ENCODE measurements at places on chromosomes 11 and 22.

GRCh38 chr22:30038219-30038618 is 42.0 kb upstream of the HORMAD2 start:
- DNase-seq: no peak

GRCh38 chr11:6834021-6834420 is 11.5 kb upstream of the OR10A5 start:
- DNase-seq: no peak

DNA sequence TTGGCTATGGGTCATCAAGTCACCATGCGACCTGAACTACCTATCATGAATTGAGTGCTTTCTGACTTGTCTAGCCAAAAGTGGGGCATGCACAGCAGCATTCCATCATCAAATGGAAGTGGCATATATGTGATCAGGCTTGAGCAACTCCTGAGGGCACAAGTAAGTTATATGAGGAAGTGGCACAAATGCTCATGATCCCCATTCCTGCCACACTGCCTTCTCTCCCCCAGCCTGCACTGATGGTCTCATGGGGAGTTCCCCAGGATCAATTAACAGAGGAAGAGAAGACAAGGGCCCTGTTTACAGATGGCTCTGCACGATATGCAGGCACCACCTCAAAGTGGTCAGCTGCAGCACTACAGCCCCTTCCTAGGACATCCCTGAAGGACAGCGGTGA is 21.8 kb downstream of the MS4A4E start:
- DNase-seq: no peak

DNA sequence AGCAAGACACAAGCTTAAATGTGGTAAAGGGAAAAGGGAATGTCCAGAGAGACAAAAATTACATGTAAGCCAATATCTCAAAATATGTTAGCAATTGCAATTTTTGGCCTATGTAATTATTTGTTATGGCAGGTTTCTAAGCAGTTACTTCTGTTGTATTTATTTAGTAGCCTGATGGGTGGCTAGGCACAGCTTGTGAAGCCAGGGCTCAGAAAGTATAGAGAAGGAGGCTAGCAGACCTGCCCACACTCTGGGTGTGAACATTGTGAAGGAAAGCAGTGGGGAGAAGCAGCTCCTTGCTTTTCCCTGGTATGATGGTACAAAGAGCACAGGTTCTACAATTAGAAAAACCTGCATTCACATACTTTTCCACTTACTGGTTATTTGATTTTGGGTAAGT is 196.5 kb upstream of the PGR start:
- no peak for DNase-seq

DNA sequence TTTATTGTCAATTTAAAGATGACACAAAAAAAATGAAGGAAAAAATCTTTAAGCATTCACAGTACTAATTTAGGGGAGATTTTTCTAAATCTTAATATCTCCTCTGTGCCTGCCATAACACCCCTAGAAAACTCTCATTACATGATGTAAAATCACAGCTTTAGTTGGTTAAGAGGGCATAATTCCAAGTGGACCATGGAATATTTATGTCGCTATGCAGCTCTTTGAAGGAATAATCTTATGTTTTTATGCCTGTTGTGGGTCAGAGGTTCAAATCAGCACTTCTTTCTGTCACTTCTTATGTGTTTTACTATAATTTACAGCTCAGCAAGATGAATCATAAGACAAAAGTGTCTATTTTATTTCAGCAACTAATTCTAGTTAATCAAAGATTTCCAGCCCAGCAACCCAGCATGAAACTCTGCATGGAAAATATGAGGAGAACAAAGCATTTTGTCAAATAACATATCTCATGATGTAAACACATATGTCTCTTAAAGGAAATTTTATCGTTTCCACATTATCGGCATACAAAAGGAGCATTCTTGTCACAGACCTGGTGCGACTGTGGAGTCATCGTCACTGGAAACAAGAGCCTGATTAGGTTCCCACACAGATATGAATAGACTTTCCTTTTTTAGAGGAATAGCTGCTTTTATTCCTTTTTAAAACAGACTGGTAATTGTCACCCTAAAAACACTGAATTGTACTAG is 274.8 kb downstream of the SOX6 start:
- no peak for DNase-seq

DNA sequence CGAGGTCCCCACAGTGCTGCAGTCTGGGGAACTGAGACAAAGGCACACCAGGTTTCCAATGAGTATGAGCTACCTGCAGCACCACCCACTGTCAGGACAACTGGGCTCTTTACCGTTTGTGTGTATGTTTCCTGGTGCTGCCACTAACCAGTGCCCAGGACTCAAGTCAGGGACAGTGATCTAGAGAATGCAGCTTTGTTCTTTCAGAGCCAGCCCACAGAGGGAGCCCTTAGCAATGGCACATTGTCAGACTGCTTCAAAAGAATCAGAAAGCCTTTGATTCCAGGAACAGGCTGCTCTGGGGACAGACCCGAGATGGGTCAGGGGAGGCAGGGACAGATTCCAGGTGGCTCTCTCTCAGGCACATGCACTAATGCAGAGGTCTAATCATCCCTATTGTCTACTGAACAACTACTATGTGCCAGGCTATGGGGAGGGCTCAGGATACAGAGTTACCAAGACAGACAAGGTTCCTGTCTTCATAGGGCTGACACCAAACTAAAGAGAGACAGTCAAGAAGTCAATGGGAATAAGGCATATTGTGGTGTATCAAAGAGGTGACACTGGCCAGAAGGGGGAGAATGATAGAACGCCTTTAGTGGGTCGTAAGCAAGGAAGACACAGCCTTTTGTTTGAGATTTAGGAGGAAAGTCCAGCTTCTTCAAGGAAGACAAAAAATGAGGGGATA is 103.7 kb downstream of the VPREB1 start:
- no peak for DNase-seq

GRCh38 chr11:19027829-19028595 is 32.5 kb downstream of the MRGPRX2 start:
- DNase-seq: no peak

GRCh38 chr11:72716788-72717435 is 35.3 kb downstream of the ARAP1 start:
- DNase-seq: no peak

DNA sequence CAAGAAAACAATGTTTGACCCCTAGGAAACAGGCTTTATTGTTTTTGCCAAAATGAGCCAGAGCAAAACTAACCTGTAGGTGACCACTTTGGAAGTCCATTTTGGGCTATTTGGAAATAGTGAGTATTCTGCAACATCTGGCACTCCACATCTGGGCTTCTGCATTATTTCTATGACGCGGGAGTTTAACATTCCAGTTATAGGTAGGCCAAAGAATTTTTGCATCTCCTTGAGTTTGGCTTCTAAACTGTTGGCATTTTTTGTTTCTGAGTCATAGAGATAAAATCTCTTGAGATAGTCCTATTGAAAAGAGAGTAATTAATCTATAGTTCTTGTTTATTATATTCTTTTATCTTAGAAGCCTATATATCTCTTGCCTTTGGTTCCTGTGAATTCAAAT is 2.9 kb downstream of the MMP7 start:
- DNase-seq: no peak

GRCh38 chr11:79160791-79161403 is 279.9 kb downstream of the TENM4 start:
- no peak for DNase-seq

DNA sequence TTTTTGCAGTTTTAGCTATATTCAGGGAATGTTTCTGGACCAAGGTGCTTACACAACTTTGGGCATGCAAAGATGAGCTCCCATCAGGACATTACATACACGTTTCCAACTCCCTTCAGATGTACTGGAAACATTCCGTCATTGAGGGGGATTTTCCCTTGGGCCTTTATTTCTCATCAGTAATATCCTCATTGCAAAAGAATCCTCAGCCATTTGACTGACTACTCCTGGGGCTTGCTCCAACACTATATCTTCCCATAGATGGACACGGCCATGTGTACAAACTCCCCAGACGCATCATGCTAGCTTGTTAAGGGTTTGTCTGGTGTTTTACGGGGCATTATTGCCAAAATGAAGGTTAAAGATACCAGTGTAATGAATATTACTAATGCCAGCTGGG is 59.3 kb upstream of the NUP160 start:
- no peak for DNase-seq

- no peak for DNase-seq
These were observed 351.1 kb downstream of the CADM1 start for GRCh38 chr11:115153135-115153534.

DNA sequence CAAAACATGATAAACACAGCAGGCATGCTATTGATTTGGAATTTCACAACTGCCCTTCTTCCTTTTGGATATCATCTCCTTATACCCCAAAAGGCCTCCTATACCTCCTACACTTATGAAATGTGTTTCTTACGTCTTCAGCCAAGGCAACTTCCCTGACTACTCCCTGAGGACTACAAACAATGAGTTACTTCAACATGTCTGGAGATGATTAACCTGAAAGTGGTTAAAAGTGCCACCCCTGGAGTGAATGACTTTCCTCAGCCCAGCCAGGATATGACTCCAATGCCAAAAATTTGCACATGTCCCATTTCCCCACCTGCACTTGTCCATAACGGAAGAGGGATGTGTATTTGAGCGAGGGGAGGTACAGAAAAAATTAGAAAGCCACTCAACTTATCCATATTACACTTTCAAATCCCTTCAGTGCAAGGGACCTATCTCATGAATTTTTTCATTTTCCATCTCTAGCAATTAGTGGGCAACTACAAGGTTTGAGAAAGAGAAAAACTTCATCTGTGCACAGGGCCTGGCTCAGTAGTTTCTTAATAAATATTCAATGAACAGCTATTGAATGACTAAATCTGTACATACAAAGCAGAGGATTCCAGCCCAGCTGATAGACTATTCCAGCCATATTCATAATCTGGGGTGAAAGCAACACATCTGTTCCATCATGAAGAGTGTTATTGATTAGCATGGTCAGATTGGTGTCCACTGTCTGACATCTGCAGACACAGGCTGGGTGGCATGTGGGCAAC is 36.8 kb downstream of the KIRREL3 start:
- DNase-seq: no peak

- no peak for DNase-seq
These were observed 594 bp upstream of the POU2AF1 start for GRCh38 chr11:111379602-111380136.

- no peak for DNase-seq
These were observed 83.2 kb downstream of the CACNA1I start for GRCh38 chr22:39653787-39654077.

DNA sequence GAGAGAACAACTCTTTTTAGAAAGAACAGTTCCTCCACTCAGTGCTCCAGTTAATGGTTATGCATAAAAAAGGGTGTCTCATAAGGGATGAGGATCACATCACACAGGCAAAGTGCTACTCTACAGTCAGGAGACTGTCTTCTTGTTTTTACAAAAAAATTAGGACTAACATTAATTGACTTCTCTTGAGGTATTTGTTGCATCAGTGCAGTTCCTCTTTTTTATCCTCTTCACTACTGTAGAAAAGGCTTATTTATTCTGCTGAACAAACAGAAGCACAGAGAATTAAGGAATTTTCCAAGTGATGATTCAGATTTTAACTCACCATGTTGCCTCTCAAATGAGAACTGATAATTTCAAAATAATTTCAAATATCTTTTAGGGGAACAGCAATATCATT is 1.9 kb downstream of the MMP8 start:
- DNase-seq: no peak

- DNase-seq: no peak
These were observed 26.6 kb downstream of the NUP50 start for GRCh38 chr22:45190202-45190872.

- no peak for DNase-seq
These were observed 466.3 kb downstream of the OPCML start for GRCh38 chr11:133065847-133066485.

DNA sequence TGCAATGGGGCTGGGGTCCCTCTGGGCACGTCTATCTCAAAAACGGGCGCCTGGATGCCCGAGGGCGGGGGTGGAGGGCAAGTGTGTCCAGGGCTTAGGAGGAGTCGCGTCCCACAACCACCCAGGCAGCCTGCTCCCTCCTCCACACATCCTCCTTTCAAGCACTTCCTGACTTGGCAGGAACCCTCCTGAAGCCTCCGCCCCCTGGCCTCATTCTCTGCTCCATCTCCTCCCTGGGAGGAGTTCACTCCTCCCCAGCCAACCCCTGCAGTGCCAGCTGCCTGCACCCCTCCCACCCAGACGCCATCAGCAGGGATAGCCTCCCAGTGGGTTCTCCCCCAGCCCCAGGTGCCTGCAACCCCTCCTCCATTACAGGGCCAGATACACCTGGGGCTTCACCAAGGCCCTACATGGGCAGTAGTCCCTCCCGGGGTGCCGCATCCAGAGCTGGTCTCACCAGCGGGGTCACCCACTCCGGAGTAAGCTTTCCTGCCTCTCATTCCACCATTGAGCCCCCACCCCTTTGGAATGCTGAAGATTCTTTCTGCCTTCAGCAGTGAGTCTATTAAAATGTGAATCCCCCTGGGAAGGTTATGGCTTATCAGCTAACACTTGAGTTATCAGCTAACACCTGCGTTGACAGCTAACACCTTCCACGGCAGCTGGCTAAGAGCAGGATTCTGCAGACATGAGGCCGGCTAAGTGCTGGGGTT is 24.4 kb downstream of the RTN4R start:
- no peak for DNase-seq

DNA sequence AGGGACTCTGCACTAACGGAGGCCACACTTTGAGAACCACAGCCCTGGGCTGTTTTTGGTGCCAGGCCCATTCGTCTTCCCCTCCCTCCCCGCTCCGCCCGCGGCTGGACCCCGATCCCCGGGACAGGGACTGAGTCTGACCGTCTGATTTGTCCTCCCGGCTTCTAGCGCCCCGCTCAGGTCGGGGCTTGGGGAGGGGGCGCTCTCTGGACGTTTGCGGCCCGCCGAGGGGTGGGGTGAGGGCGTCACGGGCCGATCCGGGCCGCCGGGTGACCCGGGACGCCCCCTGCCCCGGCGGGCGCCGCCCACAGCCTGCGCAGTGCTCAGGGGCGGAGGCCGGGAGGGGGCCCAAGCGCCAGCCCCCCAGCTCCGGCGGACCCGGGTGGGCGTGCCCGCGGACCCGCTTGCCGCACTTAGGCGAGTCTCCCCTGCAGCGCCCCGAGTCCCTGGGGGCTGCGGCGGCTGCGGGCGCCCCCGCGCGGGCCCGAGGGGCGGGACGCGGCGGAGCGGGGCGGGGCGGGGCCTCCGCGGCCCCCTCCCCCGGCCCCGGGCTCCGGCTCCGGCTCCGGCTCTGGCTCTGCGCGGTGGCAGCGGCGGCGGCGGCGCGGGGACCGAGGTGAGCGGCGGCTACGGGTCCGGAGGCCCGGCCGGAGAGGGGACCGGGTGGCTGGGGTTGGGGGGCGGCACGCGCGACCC is 33.7 kb upstream of the PRR5 start:
- peak; percentile 32 for DNase-seq

- DNase-seq: no peak
These were observed 36.2 kb upstream of the CD5 start for GRCh38 chr11:61065955-61066638.

Data from activated CD4-positive, CD25-positive, alpha-beta regulatory T cell (primary cell).